ENCODE measurements at places on chromosomes 3 and 15.
A peak's percentile ranks its signal among the peaks of the same experiment; 100 is the strongest.

DNA sequence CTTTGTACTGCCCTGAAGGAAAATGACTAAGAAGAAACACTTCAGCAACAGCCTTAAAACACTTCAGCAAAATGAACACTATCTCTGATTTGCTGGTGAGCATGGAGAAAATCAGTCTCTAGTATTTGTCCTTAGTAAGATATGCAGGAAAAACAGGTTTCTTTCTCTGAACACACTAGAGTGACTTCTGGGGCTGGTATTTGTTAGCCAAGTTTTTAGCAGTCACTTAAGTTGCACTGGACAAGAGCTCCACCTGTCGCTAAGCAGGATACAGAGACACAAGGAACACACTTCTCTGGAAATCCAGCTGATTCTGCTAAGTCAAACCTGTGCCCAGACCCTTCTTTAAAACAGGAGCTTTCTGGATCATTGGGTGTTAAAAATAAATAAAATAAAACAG is 65.3 kb downstream of the CHAC1 start:
- DNase-seq = no peak

GRCh38 chr3:126113238-126113555 is 29.3 kb upstream of the SLC41A3 start:
- DNase-seq = no peak

GRCh38 chr3:113662824-113663223 is 33.6 kb downstream of the USF3 start:
- DNase-seq = no peak

DNA sequence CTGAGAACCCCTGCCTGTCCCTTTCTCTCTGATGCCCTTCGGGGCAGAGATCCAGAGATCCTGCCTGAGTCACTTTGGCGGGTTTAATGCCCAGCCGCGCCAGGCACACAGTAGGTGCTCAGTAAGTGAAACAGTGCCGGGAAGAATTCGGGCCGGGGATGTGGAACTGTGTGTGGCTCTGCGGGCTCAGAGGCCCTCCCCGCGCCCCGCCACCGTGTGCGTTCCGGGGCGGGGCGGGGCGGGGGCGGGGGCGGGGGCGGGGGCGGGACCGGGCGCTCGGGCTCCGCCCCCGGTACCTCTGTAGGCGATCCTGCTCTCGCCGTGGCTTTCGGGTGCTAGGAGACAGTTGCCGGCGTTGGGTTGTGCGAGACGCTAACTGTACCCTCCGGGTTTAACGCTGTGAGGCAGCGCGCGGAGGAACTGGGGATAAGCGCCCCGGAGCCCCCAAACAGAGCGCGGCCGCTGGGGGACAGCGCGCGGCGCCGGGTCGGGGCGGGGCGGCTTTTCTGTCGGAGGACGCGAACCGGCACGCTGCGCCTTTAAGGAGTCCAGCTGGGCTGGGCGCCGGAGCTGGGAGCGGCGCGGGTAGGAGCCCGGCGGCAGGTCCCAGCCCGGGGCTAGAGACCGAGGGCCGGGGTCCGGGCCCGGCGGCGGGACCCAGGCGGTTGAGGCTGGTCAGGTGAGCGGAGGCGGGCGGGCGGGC is at the start of gene ABHD6:
TSS of gene ABHD6 (plus strand) at position 555 of the 703 bp plus-strand sequence. CDS start 18,795 bp downstream, outside the sequence.
- DNase-seq = peak; percentile 85

DNA sequence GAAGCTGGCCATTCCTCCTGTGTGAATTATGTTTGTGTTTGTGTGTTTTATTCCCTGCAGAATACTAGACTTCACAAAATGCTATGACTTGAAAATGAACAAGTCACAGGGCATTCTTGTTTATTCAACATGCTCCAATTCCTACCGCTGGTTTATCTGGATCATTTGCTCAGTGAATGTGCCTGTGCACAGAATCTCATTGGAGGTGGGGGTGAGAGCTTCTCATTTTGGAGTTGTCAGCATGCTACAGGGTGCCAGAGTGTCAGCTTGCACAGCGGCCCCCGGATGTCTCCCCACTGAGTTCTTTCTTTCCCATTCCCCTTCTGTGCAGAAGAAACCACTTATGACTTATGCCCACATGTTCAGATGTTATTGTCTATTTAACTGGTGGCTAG is 428.7 kb downstream of the ROBO2 start:
- no peak for DNase-seq

DNA sequence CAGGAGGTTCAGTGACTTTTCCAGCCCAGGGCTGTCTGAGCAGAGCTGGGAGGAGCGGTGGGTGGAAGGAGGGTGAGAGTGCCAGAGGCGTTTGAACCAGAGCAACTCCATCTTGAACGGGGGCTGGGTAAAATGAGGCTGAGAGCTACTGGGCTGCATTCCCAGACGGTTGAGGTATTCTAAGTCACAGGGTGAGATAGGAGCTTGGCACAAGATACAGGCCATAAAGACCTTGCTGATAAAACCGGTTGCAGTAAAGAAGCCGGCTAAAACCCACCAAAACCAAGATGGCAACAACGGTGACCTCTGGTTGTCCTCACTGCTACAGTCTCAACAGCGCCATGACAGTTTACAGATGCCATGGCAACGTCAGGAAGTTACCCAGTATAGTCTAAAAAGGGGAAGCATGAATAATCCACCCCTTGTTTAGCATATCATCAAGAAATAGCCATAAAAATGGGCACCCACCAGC is 60.2 kb downstream of the ABTB1 start:
- DNase-seq = no peak

GRCh38 chr3:4834403-4834866 is 144.8 kb upstream of the BHLHE40 start:
- peak; percentile 85 for DNase-seq

GRCh38 chr3:135090020-135090717 is 295.1 kb downstream of the EPHB1 start:
- no peak for DNase-seq

DNA sequence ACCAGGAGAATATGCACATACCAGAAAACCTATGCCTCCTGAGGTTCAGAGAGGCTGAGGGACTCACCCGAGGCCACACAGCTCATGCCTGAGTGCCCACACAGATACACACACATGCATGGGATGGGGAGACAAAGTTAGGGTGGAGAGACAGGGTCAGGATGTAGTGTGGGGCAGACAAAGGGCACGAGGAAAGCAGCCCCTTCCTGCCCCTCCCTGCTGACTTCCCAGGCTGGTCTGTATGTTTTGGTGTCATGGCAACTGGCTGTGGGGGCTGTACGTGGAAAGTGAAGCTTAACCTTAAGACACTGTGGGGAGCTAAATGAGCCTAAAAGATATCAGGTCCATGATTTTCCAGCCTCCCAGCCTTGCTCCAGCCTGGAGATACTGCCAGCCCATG is 57.8 kb downstream of the EPHB3 start:
- DNase-seq = no peak

GRCh38 chr3:11776346-11776745 is 70.3 kb downstream of the TAMM41 start:
- no peak for DNase-seq

GRCh38 chr3:71728632-71729342 is 3.6 kb upstream of the EIF4E3 start:
- DNase-seq = no peak

DNA sequence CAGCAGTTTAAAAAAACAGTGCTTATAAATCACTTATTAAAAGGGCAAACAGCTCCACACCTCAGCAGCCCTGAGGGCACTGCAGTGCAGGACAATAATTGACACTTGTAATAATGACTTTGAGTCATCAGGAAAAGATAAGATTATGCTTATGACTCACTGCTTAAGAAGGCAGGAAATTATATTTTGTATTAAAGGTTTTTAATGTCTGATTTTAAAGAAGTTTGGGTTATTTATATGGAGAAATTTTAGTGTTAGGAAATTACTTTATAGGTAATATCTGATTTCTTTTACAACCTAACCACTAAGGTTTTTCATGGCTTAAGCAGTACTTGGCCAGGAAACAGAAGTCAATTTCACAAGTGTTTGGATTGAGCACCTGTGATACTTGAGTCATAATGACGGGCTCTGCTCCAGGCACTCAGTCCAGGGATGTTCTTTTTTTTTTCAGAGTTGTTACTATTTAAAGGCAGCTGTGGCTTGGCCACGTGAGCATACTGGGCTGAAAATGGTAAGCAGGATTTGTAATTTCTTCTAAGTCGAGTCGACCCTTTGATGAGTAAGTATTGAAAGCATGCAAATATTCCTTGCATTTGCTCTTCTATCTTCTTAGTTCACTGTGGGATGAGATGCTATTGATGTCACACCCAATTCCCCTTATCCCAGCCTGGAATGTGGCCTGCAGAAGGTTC is 21.6 kb upstream of the SLC6A20 start:
- DNase-seq = no peak

DNA sequence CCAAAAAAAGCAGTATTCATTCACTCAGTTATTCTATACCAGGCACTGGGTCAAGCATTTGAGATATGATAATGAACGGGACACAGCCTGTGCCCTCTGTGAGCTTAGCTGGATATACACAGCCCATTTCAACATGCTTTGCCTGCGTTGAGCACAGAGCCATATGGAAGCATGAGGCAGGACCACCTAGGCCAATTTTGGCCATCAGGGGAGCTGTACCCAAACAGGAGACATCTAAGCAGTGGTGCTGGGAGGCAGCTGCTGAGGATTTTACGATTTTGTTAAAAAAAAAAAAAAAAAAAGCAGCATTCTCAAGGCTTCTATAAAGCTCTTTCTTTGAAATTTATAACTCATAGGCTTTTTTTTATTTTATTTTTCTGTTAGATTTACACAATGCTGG is 87.2 kb upstream of the SLC2A2 start:
- DNase-seq = no peak

- DNase-seq = peak; percentile 37
Measured at GRCh38 chr3:9779721-9780457, 10.1 kb upstream of the CAMK1 start.

DNA sequence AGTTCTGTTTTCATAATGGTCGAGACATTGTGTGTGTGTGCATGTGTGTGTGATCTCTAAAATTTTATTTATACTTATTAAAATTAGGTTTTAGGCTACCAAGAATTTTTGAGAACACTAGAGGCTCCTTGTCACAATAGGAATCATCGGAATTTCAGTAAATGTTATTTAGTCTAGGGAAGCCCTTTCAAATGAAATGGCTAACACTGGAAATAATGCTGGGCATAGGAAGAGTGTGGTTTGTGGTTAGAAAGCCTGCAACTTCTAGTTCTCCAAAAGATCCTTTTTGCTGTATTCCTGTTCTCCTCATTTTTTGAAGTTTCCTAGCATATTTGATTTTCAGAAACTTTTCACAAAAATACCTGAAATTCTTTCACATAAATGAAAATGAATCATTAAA is 92.5 kb upstream of the MBNL1 start:
- no peak for DNase-seq

GRCh38 chr15:82968066-82968465 is 15.5 kb upstream of the HOMER2 start:
- no peak for DNase-seq

GRCh38 chr3:25088284-25088683 is 339.8 kb upstream of the RARB start:
- DNase-seq = no peak

DNA sequence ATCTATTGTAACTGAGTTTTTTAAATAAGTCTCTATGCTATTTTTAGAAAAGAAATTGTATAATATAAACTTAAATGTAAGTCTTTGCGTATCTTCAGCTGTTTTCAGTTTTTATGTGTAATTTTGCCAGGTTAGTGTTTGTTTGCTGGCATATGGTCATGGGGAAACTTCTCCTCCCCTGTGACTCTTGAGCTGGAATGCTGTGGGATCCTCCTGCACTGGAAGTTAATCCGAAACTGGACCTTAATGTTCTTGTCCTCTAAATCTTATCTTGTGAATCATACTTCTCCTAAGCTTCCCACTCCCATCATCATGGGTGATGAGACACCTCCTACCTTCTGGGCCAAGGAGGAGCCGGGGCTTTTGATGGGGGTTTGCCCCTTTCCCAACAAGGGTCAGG is 52.4 kb upstream of the CHST2 start:
- no peak for DNase-seq

Data from activated CD4-positive, alpha-beta T cell treated with anti-CD3 and anti-CD28 coated beads for 48 hours (primary cell).